ENCODE measurements at places on chromosomes 12 and 14.

DNA sequence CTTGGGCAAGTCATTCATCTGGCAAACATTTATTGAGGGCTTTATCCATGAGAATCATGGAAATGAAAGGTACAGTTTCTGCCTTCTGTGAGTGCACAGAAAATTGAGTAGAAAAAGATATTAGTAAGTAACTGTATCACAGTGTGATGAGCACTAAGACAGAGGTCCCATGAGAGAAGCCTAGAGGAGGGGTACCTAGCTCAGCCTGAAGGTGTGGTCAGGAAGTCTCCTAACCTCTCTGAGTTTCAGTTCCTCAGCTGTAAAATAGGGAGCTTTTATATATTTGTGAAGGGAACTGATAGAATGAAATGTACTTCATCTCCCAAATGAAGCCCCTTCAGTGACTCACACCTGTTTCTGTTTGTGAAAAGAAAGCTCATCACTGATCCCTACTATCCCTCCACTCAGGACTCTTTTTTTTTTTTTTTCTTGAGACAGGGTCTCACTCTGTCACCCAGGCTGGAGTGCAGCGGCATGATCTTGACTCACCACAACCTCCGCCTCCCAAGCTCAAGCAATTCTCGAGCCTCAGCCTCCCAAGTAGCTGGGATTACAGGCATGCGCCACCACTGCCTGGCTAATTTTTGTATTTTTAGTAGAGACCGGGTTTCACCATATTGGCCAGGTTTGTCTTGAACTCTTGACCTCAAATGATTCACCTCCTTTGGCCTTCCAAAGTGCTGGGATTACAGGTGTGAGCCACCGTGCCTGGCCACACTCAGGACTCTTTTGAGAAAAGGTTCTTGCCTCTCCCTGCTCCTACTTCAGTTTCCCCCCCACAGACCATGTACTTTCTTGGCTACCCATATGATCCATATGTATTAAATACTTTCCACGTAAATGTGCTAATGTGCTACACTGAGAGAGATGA, 93.7 kb upstream of the FUT8 start:
- peak; percentile 80 for DNase-seq

GRCh38 chr14:79334272-79334671, 877.0 kb downstream of the DIO2 start:
- no peak for DNase-seq

- DNase-seq, result no peak
These were observed 8.9 kb upstream of the TAS2R46 start for GRCh38 chr12:11070999-11071398.

GRCh38 chr12:97380440-97380839, 82.2 kb upstream of the RMST start:
- DNase-seq, result no peak

GRCh38 chr14:72057701-72058285, 125.6 kb downstream of the RGS6 start:
- DNase-seq, result no peak

DNA sequence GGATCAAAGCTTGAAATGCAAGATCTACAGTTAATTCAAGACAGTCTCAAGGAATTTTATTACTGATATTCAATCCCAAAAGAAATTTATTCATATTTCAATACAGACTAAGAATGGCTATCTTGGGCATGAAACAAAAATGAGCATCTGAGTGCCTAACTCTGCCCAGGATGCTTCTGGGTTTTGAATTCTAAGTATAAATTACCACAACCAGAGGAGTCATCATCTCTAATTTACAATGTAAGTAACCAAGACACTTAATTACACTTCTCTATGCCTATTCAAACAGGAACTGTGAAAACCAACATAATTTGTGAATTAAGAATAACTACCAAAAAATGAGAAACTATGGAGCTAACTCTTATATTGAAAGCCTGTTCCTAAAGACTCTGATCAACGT, 14.1 kb downstream of the OSBPL8 start:
- no peak for DNase-seq

- no peak for DNase-seq
These were observed 644 bp upstream of the OS9 start for GRCh38 chr12:57693317-57693658.

GRCh38 chr12:63844391-63845341, at the start of gene SRGAP1:
Gene SRGAP1 (plus strand): TSS chr12:63844700. CDS start chr12:63844817, 117 bp downstream.
- DNase-seq, result no peak

GRCh38 chr12:53560912-53561589, 53.8 kb upstream of the NPFF start:
- no peak for DNase-seq

DNA sequence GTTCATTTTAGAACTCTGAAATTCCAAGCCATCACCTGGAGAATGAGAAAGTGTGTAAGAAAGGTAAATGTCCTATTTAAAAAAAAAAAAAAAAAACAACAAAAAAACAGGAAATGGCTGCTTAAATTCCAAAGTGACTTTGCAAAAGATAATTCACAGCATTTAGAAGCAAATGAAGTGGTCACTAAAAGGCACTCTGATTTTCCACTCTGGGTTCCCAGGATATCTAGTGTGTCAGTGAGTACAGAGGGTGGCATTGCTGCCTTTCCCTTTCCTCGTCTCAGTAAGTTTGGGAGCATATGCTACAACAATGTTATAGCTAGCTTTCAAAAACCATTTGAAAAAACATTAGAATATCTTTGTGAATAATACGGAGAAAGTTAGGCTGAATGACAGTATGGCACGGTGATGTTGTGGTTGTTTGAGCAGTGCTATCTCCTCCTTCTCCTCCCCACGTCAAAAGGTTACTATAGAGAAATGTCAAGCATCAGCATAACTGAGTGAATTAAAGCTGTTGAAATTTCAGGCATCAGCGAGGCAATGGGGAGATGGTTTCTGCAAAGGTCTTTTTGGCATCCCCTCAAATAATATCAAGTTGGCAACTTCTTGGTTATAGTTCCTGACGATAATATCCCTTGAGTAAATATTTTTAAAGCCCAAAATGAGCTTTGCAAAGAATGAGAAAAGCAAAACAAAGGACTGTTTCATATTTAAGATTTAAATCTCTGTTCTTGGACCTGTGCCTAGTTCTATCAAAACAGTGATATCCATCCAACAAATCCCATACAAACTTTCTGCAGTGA, 164.5 kb upstream of the E2F7 start:
- DNase-seq, result no peak

- DNase-seq, result no peak
These were observed 198.8 kb downstream of the DAD1 start for GRCh38 chr14:22390195-22390594.

DNA sequence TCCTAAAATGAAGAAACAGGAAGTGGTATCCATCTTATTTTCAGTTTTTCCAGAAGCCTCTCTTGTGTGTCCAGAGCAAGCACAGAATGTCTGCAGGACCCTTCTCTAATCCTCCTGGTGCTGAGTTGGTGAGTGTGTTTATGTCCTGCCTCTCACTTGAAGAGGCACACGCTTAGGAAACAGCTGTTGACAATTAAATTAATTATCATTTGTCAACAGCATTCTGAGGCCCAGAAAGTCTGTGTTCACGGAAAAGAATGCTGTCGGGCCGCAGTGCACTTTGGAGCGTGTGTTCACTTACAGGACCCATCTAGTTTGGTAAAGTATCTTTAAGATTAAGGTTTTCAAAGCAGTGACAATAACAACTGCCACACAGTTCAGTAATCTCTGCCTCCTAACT, 70.5 kb downstream of the LMNTD1 start:
- no peak for DNase-seq

- DNase-seq, result no peak
These were observed 568.3 kb downstream of the FSCB start for GRCh38 chr14:43938588-43939281.

DNA sequence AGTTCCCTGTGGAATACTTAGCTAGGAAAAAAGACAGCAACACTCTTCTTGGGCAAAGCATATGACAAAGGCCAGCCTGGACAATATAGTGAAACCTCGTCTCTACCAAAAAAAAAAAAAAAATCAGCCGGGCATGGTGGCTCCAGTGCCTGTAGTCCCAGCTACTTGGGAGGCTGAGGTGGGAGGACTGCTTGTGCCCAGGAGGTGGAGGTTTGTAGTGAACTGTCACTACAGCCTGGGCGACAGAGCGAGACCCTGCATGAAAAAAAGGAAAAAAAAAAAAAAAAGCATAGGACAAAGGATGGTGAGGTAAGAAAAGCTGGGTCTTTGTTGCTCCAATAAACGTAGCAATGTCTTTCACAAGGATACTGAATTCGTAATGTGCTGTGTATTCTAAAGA, 1.1 kb downstream of the TXNDC16 start:
- DNase-seq, result no peak

- no peak for DNase-seq
These were observed 1144.5 kb downstream of the FSCB start for GRCh38 chr14:43362586-43362985.

DNA sequence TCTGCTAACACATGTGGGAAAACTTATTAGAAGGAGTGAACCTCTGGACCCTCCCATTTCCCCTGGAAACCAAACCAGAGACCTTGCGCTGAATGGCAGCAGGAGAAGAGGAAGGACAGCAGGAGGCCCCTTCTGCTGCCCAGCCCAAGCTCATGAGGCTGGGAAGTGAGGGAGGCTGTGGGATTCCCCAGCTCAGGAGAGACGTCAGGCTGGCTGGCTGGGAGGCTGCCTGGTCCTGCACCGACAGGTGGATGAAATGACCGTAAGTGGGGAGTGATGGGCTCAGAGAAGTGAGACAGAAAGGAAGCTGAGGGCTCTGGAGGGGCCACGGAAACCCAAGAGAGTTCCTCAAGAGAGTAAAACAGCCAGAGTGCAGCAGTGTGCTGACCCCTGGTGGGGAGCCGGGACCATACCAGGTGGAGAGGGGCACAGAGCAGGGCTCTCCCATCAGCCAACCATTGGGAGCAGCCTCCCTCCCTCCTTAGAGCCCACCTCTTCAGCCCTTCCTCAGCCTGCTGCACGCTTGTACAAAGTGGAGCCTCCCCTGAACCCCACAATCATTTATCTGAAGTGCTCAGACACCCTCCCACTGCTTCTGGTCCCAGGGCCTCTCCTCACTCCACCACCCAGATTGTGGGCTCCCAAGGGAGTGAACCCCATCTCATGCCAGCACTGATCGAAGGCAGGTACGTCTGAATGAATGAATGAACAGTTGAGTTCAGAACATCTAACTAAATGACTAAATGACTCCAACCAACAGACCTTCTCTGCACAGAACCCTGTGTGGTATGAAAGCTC, 14.0 kb downstream of the TAMALIN start:
- DNase-seq, result peak; percentile 70

GRCh38 chr14:35250319-35250718, 41.9 kb upstream of the PSMA6 start:
- no peak for DNase-seq

DNA sequence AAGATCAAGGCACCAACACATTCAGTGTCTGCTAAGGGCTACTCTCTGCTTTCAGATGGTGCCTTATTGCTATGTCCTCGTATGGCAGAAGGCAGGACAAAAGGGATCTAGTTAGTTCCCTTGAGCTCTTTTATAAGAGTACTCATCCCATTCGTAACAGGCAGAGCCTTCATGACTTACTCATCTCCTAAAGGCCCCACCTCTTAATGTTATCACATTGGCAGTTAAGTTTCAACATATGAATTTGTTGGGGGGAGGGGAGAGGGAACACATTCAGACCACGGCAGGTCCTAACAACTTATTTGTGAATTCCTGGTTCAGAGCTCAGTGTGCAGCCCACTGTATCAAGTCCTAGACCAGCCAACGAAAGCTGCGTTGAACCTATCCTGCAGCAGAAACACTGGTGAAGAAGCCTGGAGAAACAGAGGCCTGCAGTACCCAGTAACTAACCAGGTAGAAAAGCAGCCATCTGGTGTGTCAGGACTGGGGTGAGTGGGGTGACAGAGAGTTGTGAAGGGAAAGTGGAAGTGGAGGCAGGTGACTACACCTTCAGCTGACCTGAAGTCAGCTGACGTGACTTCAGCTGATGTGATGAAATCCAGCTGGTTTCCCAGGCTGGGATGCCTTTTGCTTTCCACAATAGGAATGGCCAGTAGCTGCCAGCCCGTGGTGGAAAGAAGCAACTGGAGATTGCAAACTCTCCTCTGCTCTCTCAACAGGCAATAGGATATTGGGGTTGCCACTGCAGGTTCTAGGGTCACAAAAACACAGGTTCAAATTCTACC, 101.6 kb upstream of the PLXNC1 start:
- DNase-seq, result no peak

- no peak for DNase-seq
These were observed 1198.5 kb downstream of the FSCB start for GRCh38 chr14:43308421-43309110.

GRCh38 chr14:50943261-50943942, 881 bp downstream of the PYGL start:
- DNase-seq, result no peak

- DNase-seq, result no peak
These were observed 20.2 kb downstream of the TNFAIP2 start for GRCh38 chr14:103143506-103143905.

DNA sequence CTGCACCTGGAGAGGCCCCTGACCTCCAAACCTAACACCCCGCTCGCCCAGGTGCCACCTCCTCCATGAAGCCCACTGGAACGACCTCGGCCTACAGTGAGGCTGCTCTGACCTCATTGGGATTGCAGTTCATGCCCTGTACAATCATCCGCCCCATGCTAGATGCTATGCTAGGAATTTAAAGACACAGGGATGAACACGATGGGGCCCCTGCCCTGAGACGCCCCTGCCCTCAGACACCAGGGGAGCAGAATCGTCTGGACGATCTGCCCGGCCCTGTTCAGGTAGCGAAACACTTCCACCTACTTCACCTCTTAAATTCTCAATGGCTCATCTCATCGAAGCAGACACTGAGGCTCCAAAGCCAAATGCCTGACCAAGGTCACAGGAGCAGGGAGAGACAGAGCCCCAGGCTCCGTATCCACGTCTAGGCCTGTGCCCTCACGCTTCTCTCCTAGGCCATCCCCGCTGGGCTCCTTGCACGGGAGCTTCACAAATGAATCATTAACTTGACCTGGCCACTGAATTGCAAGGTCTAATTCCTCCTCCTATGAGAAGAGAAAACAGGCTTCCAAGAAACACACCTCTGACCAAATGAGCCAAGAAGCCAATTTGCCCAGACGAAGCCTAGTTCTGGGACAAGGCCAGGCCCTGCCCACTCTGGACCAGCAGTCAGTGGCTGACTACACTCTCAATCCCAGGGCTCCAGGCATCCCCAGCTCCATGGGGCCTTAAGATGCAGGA, 35.2 kb downstream of the SCARB1 start:
- DNase-seq, result no peak

DNA sequence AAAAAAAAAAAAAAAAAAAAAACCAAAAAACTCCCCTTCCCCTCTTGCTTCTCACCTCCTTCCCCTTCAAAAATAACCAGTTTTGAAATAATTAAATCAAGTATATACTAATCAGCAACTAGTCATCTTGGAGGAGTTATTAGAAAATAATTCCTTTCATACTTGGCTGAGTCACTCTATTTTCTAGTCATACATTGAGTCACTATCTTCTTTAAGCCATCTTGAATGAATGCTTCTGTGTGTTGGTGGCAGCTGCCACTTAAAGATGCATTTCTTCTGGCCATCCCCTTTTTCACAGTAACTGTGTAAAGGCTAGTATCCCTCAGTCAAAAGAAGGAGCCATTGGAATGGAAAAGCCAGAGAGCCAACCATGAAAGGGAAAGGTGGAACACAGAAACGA, 84.2 kb upstream of the TMEM263 start:
- DNase-seq, result no peak

DNA sequence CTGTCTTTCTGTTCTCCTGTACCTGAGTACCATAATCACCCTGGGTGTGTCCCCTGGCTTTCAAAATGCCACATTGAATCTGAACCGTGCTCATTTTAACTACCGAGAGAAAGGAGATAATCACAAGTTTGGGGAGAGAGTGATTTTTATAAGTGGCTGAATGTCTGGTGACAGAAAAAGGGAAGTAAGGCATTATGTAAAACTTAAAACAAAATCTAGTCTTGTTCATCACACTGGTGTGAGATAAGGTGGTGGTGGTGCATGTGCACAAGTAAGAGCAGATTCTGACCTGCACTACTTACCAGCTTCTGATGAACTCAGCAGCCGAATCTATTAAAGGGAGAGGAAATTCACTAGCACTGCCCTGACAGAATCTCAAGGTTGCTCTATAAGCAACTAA, 56.3 kb downstream of the SPPL3 start:
- DNase-seq, result peak; percentile 64

Data from RPMI8226 (cell line).